ENCODE measurements at places on chromosomes 4 and X.

DNA sequence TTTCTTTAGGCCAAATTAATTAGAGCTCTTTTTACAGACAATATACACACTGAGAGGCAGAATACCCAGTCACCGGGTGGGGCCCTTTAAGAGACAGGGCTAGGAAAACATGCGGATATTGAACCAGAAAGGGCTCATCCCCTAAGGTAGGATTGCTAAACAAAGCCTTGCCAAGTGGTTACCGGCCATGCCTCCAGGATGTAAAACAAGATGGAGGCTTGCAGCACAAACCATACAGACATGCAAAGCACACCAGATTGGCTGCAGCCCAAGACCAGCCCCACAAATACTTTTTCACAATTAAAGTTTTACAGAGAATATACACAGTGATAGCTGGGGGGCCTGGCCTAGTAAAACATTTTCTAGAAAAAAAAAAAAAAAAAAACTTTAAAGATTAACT lies 210.0 kb downstream of the KLHL4 start:
- DNase-seq, result no peak

DNA sequence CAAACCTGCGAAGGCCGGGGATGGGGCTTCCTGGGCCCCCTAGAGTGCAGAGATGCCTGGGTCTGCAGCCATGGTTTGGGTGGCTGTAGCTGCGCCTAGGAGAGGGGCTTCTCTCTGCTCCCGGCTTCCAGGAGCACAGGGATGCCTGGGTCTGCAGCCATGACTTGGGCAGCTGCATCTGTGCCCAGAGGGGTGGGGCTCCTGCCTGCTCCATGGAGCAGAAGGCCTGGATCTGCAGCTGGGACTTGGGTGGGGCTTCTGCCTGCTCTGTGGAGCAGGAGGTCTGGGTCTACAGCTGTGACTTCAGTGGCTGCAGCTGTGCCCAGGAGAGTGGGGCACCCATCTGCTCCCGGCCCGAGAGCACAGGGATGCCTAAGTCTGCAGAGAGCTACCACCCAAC lies 20.8 kb downstream of the SPON2 start:
- DNase-seq, result no peak

DNA sequence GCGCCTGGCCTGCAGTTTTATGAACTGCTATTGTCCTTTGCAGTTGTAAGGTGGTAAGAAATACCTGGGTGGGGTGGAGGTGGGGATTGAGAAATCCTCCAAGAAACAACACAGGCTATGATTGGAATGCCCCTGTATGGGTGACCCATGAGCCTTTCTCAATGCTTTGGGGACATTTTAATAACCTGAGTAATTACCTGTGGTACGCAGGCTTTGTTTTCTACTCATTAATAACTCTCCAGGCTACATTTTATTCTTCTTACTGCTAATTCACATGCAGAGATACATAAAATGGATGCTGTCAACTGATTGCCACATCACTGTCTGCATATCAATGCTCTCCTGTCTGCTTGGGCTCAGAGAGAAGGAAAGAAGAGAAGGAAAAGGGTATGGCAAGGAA lies 41.8 kb downstream of the PHEX start:
- DNase-seq, result no peak

DNA sequence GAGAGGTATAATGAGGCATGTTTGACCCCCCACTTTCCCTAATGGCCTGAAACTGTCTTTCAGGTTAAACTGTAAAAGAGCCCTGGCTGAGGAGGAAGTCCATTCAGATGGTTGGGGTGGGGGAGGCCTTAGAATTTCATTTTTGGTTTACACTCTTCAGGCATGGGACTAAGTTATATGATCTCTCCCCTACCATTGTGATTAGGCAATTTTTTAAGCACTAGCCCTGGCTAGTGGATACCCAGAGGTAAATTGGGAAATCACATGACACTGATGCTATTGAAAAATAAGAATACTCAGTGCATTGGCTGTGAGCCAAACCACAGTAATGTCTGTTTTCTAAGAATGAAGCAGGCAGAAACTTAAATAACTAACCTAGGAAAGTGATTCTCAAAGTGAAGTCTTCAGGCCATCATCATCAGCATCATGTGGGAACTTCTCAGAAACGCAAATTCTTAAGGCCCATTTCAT lies 149.7 kb downstream of the RRAGB start:
- DNase-seq, result peak; percentile 24

DNA sequence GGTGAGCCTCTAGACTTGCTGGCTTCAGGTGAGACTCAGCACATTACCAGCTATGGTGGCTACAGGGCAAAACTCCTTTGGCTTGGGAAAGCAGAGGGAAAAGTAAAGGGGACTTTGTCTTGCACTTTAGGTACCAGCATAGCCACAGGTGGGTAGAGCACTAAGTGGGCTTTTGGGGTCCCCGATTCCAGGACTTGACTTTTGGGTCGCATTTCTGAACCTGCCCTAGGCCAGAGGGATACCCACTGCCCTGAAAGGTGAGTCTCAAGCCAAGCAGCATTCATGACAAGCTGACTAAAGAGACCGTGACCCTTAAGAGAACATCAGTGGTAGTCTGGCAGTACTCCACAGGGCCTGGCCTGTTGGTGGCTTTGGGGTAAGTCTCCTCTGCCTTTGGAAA lies 224.8 kb downstream of the CFAP299 start:
- DNase-seq, result no peak
